ENCODE measurements at places on chromosomes 2 and 18. TPM values are rescaled to one million over a fixed set of nuclear protein-coding genes. Genes with fewer than 3 reads are reported as not detected.
A peak's percentile ranks its signal among the peaks of the same experiment; 100 is the strongest.

The CCDC121 gene
- total RNA-seq: 5.5 TPM

The CRIM1 gene
- total RNA-seq: 57.6 TPM

The STAMBP gene
- 51.9 TPM for total RNA-seq

The RGPD4 gene
- total RNA-seq: not detected

The SERPINB12 gene
- not detected for total RNA-seq

The HOXD9 gene
- not detected for total RNA-seq

The CAPN13 gene
- total RNA-seq: 11.8 TPM

The HOXD13 gene
- total RNA-seq: not detected

The HOXD12 gene
- total RNA-seq: not detected

The EN1 gene
- 2.3 TPM for total RNA-seq

The CDH20 gene
- not detected for total RNA-seq

DNA sequence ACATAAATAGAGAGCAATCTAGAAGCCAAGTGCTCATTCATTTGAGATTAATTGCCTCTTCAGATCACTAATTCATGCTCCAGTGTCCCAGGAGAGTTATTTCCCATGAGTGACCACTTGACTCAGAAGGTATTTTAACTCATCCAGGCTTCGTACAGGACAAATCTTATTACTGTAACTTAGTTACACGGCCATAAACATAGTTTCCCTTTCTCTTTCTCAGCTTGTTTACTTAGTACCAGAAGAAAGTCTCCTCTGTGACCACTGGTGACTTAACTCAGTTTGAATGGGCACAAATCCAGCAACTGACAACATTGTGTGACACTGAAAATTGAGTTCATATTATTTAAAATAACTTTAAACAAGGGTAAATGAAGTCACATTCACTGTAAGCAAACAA is 25.3 kb downstream of the MMADHC start:
- DNase-seq: peak; percentile 18
- no peaks in the 10 kb centered on the region for H3K36me3 ChIP-seq
- no peak overlapping the region for H3K27ac ChIP-seq
- H3K4me1 ChIP-seq: peaks cover 9% of the 10 kb centered on the region
- no peak overlapping the region for H3K4me3 ChIP-seq

DNA sequence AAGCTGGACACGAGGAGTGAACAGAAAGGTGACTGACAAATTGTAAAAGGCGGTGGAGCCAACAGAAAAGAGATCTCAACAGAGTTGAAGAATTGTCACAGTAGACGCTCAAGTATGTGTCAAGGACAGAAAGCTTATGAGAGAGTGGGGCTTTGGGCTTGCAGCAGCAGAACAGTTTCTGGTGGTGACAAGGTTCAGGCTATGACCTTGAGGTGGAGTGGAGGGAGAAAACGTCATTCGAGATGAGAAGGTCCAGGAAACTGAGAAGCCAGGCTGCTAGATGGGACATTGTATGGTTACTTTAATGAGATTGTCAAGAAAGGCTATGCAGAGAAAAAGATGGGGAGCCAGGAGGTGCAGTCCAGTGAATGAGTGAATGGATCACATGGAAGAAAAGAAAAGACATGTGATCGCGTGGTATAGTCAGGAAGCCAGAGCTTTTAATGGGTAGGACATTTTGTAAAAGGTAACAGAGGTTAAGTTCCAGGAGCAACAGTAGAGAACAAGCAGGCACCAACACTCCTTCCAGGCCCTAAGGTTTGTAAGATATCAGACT is 91.1 kb upstream of the EPC2 start:
- no peak for DNase-seq
- no peaks in the 10 kb centered on the region for H3K4me1 ChIP-seq
- H3K36me3 ChIP-seq: no peaks in the 10 kb centered on the region
- H3K27ac ChIP-seq: no peak overlapping the region

GRCh38 chr2:8876628-8877027 is 39.2 kb upstream of the KIDINS220 start:
- no peaks in the 10 kb centered on the region for H3K4me1 ChIP-seq
- no peak for DNase-seq
- no peaks in the 10 kb centered on the region for H3K27me3 ChIP-seq
- no peak overlapping the region for H3K4me3 ChIP-seq
- H3K27ac ChIP-seq: no peak overlapping the region
- no peaks in the 10 kb centered on the region for H3K36me3 ChIP-seq

DNA sequence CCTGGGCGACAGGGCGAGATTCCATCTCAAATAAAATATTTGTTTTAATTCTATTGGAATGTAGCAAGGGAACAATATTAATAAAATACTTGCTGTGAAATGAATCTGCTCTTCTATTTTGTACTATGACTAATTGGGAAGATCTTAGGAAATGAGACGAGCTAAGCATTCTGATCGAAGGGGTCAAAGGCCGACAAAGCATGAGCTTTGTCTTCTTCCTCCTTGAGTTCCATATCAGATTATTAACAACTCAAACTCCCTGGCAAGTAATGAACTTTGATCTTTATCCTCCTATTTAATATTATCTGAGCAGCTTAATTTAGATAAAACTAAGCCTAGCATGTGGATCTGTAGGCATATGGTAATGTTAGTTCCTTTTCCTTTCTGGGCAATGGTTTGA is 15.5 kb downstream of the GEMIN6 start:
- H3K4me1 ChIP-seq: peaks cover 15% of the 10 kb centered on the region
- no peak overlapping the region for H3K4me3 ChIP-seq
- H3K27me3 ChIP-seq: no peaks in the 10 kb centered on the region
- DNase-seq: no peak
- H3K36me3 ChIP-seq: no peaks in the 10 kb centered on the region

DNA sequence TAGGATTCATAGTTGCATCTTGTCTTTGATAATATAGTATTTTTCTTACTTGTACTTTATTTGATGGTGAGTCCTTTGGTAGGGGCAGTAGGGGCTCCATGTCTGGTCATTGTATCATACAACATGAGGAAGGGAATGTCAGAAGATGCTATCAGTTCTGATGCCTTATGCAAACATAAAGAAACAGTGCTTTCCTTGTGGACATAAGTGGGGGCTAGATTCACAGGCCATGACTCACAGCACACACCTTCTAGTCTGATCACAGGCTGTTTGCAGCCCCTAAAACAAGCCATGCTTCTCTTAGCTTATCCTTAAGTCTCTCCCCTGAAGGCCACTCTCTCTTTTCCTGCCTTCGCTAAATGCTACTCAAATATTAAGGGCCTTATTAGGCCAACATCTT is 10.7 kb upstream of the SLC14A1 start:
- no peak overlapping the region for H3K4me3 ChIP-seq
- H3K4me1 ChIP-seq: peaks cover 24% of the 10 kb centered on the region
- DNase-seq: peak; percentile 13
- no peak overlapping the region for H3K27ac ChIP-seq

DNA sequence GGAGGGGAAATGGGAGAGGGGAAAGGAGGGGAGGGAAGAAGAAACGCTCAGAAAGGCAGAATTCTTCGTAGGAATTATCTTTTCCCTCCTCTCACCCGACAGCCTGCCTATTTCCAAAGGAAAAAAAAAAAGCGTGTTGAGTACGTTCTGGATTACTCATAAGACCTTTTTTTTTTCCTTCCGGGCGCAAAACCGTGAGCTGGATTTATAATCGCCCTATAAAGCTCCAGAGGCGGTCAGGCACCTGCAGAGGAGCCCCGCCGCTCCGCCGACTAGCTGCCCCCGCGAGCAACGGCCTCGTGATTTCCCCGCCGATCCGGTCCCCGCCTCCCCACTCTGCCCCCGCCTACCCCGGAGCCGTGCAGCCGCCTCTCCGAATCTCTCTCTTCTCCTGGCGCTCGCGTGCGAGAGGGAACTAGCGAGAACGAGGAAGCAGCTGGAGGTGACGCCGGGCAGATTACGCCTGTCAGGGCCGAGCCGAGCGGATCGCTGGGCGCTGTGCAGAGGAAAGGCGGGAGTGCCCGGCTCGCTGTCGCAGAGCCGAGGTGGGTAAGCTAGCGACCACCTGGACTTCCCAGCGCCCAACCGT is at the start of gene GAD1:
GAD1 (plus strand) TSS at position 384 of the 589 bp plus-strand sequence. CDS start 1,705 bp downstream, outside the sequence.
- H3K4me1 ChIP-seq: peaks cover 23% of the 10 kb centered on the region
- peak; percentile 87 for DNase-seq
- peak within 1 kb of the TSS; percentile 30 for H3K27ac ChIP-seq
- H3K27me3 ChIP-seq: peaks cover 31% of the 10 kb centered on the region
- H3K4me3 ChIP-seq: peak within 1 kb of the TSS; percentile 85

DNA sequence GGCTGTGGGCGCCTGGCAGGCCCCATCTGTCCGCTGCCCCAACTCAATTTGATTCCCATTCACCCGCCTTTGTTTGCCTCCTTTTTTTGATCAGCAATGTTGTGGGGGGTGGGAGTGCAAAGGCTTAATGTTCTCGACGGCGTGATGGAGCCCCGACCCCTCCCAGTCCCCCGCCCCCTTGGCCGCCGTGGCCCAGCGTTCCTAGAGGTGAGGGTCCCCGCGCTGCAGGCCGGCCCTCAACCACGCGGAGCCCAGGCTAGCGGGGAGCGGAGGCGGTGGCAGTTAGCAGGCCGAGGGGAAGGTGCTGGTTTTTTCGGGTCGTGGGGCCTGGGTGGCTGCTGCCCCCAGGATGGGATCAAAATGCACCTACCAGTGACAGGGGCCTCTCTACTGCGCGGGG is 274.7 kb upstream of the SKOR2 start:
- H3K27me3 ChIP-seq: peaks cover 27% of the 10 kb centered on the region
- no peak overlapping the region for H3K27ac ChIP-seq
- H3K36me3 ChIP-seq: no peaks in the 10 kb centered on the region
- DNase-seq: no peak
- no peak overlapping the region for H3K4me3 ChIP-seq

GRCh38 chr2:44453259-44453658 is 91.5 kb downstream of the CAMKMT start:
- no peak overlapping the region for H3K27ac ChIP-seq
- no peak overlapping the region for H3K4me3 ChIP-seq
- H3K36me3 ChIP-seq: no peaks in the 10 kb centered on the region
- no peak for DNase-seq
- no peaks in the 10 kb centered on the region for H3K4me1 ChIP-seq
- no peaks in the 10 kb centered on the region for H3K27me3 ChIP-seq

DNA sequence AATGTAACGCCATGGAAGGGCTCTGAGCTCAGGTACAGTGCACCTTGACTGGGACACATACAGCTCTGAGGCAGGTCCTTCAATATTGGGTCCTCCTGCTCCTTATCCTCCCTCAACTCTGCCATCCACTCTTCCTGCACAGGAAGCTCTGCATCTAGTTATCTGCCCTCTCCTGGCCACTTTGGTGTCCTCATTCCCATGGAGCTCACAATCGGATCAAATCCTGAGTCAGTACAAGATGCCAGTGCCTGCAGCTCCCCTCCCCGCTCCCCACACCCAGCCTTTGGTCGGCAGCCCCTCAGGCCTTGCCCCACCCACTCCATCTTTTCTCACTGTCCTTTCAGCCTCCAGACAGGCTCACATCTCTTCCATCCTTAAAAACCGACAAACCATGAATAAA is 58.0 kb downstream of the LRRFIP1 start:
- no peaks in the 10 kb centered on the region for H3K27me3 ChIP-seq
- H3K36me3 ChIP-seq: no peaks in the 10 kb centered on the region
- DNase-seq: no peak
- peaks cover 38% of the 10 kb centered on the region for H3K4me1 ChIP-seq
- H3K4me3 ChIP-seq: no peak overlapping the region

GRCh38 chr18:54822872-54823845 is 5.1 kb upstream of the RAB27B start:
- no peak overlapping the region for H3K4me3 ChIP-seq
- no peaks in the 10 kb centered on the region for H3K27me3 ChIP-seq
- peak; percentile 41 for DNase-seq

GRCh38 chr2:172442072-172442895 is 14.9 kb downstream of the ITGA6 start:
- H3K36me3 ChIP-seq: peaks cover 52% of the 10 kb centered on the region
- peak overlapping the region; percentile 63 for H3K4me3 ChIP-seq
- H3K4me1 ChIP-seq: peaks cover 29% of the 10 kb centered on the region
- H3K27me3 ChIP-seq: no peaks in the 10 kb centered on the region
- peak overlapping the region; percentile 96 for H3K27ac ChIP-seq

DNA sequence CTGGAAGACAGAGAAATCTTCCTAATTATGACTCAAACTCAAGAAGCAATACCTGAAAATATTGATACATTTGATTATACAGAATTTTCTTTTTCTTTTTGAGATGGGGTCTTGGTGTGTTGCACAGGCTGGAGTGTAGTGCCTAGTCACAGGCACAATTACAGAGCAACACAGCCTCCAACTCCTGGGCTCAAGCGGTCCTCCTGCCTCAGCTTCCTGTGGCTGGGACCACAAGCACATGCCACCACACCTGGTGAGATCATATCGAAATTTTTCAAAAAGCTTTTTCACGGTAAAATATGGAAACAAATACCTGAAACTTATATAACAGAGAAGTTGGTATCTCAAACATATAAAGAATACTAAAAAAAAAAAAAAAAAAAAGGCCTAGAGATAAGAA is 27.9 kb downstream of the TGFBRAP1 start:
- no peaks in the 10 kb centered on the region for H3K27me3 ChIP-seq
- H3K4me1 ChIP-seq: no peaks in the 10 kb centered on the region
- no peak overlapping the region for H3K4me3 ChIP-seq
- DNase-seq: no peak
- H3K36me3 ChIP-seq: peaks cover 13% of the 10 kb centered on the region

GRCh38 chr2:26086155-26086637 is 52.3 kb downstream of the RAB10 start:
- H3K4me1 ChIP-seq: peaks cover 13% of the 10 kb centered on the region
- no peak for DNase-seq
- H3K27me3 ChIP-seq: no peaks in the 10 kb centered on the region
- H3K36me3 ChIP-seq: peaks cover 13% of the 10 kb centered on the region
- no peak overlapping the region for H3K4me3 ChIP-seq

DNA sequence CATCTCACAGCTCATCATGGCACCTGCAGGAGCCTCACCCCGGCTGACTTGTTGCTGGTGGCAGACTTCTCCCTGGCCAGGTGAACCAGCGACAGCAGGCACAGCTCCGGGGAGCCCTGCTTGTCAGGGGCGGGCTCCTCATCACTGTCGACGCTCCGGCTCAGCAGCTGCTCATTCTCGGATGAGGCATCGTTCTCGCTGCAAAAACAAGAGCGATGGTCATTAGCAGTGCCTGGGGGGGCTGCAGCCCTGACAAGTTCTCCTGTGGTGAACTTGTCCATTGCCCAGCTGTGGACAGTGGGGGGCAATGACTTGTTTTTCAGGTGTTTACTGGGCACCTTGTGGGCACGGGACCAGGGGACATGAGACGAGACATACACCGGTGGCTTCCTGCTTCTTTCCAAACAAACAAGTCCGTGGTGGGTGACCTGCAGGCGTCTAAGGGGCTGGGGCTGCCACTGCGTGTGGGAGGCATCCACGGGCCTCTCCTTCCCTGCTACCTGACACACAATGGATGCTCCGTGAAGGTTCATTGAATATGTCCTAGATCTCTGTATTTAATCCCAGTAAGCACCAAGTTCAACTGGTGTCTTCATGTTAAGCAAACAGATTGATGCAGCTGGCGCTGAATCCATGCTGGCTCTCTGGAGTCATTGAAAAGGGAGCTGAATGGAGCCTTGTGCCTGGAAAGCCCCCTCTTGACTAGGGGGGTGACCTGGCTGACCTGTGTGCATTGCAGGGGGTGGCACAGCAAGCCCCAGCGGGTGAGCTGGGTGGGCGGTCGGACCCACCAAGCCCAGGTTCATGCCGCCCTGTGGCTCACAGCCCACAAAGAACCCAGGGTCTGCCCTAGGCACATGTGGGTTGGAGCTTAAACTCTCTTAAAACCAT is 81.0 kb downstream of the EDAR start:
- no peaks in the 10 kb centered on the region for H3K36me3 ChIP-seq
- DNase-seq: no peak
- no peak overlapping the region for H3K27ac ChIP-seq
- H3K27me3 ChIP-seq: peaks cover 14% of the 10 kb centered on the region
- no peak overlapping the region for H3K4me3 ChIP-seq
- no peaks in the 10 kb centered on the region for H3K4me1 ChIP-seq

- peaks cover 26% of the 10 kb centered on the region for H3K27me3 ChIP-seq
- H3K36me3 ChIP-seq: peaks cover 7% of the 10 kb centered on the region
- DNase-seq: peak; percentile 41
- no peak overlapping the region for H3K4me3 ChIP-seq
- H3K27ac ChIP-seq: no peak overlapping the region
Measured at GRCh38 chr2:216665717-216666116, 29.6 kb downstream of the IGFBP5 start.

All from Calu3 (cell line).